ENCODE measurements at places on chromosomes 4 and X. TPM values are rescaled to one million over a fixed set of nuclear protein-coding genes. Genes with fewer than 3 reads are reported as not detected.

DNA sequence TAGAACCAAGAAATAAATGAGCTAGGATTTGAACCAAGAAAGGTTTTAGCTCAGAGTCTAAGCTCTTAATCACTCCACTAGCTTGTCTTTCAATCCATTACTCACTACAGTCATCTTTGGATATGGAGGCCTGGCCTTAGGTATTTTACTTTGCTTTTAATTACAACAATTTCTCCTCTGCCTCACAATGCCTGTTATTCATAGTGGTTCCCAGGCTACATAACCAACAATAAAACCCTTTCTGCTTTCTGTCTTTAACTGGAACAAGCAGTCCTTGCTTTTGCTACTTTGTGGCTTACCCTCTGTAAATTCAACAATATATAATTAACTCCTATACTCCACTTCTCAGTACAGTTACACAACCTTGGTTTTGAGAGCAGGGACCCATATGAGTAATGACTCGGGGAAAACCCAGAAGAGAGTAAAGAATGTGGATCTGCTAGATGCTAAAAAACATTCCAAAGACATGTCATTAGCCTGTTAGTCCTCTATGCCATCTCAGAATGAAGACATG is 94.7 kb upstream of the NAP1L5 start:
- DNase-seq = peak; percentile 83

DNA sequence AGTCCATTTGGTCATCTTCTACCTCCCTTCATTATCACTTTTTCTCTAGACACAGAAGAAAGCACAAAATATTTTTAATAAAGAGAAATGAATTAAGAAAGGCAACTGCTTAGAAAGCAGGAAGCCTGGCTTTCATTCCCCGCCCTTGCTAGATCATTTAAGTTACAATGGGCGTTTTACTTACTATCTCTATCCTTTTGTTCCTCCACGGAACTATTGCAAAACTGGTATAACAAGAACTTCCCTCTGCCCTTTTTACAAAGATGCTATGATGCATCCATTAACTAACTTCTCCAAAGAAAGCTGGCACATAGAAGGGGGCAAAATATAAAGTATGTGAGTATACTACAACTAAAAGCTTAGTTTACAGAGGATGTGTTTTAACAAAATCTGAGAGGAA is 434.5 kb upstream of the FTHL17 start:
- DNase-seq = no peak

GRCh38 chr4:131430302-131430701 is 1718.8 kb upstream of the PCDH10 start:
- DNase-seq = no peak

DNA sequence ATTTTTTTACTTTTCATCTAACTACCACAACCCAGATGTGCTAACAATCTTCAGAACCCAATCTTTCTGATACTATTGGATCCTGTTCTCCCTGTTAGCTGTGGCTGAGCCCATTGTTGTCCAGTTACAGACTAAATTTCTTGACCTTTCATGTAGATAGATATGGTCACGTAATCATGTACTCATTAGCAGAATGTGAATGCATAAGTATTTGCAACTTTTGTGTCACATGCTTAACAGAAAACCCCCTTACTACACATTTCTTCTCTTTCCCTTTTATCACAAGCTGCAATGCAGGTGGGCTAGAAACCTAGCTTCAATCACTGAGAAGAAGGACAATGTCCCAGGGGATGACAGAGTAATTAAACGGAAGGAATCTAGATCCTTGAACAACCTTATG is 13.1 kb upstream of the FAM13A start:
- no peak for DNase-seq

DNA sequence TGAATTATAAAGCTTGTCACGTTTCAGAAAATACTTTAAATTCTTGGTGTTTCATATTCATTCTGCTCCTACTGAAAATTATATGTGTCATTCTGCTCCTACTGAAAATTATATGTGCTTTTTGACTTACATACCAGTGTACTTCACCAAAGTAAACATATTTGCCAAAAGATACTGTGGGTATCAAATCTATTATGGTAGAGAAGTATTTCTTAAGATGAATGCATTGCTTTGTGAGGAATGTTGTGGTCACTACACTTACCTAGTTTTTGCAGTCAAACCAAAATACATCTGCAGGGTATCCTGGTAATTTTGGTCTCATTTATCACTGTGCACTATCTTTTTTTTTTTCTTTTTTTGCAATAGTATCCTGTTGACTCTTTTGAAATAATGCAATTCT is 287.7 kb upstream of the MAD2L1 start:
- DNase-seq = no peak

The GRIA2 gene
- total RNA-seq = not detected

All from HFFc6 (cell line).